ENCODE measurements at places on chromosomes 16 and 17.

DNA sequence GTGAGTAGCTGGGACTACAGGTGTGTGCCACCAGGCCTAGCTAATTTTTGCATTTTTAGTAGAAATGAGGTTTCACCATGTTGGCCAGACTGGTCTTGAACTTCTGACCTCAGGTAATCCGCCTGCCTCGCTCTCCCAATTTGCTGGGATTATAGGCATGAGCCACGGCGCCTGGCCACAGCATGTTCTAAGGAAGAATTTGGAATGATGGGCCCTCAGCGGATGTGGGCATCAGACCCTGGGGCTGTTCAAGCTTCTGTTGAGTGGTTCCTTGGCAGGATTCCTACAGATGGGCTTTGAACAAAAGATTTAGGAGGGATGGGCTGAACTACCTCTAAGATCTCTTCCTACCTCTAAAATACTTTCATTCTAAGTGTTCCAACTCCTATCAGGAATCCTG, 4.1 kb downstream of the PRPSAP2 start:
- no peak for DNase-seq

- DNase-seq, result no peak
These were observed 11.4 kb downstream of the SLC7A6 start for GRCh38 chr16:68275611-68276191.

GRCh38 chr16:87610026-87610425, 7.7 kb downstream of the JPH3 start:
- DNase-seq, result no peak

DNA sequence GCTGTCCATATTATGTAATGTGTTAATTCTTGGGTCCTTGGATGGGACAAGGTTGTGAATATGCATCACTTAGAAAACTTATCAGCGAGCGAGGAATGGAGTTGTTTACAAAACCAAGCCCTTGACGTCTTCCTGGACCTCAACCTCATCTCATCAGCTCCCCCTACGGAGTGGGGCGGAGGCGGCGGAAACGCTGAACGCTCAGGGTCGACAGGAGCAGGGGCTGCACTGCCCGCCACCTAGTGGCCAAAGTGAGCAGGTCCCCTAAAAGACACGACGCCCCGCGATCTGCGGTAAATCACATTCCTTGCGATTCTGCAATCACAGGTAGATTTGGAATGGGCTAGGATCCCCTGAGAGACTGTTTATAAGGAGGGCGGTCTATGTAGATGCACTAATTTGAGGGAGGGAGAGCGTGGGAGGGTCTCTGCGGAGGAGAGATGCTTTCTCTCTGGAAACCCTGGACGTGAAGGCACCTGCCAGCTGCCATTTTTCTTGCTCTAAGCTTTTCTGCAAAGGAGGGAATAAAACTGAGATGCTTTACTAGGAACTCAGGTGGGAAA, 5.4 kb upstream of the ICAM2 start:
- no peak for DNase-seq

DNA sequence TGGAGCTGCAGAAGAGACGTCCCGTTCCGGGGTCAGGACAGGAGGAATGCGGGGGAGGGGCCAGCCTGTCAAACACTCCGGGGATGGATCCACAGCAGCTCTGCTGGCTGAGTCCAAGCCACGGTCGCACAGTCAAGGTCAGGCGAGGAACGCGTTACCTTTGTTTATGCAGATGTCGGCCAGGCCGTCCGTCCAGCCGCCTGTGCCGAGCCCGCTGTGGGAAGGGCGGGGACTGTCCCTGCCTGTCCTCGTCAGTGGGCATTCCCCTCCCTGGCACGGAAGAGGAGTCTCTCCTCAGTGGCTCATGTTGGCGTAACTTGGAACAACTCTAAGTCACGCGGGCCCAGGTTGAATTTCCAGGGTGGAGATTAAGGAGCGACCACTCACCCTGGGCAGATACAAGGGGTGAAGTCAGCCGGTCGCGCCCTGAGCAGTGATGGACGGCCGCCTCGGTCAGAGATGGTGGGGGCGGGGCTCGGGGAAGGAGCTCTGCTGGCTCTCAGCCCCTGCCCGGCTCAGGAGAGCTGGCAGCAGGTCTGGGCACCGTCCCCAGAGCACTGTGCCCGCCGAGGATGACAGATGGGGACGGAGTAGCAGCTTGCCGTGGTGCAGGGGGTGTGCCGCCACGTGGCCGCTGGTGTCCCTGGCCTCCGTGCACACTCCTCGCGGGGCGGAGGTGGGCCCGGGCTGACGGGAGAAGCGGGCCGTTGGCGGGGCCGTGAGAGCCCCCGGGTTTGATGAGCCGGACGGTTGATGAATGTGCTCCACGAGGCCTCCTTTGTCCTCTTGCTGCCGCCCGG, 7.3 kb downstream of the CACNA1H start:
- DNase-seq, result no peak

- DNase-seq, result no peak
These were observed 4.6 kb upstream of the DDX52 start for GRCh38 chr17:37647856-37648255.

DNA sequence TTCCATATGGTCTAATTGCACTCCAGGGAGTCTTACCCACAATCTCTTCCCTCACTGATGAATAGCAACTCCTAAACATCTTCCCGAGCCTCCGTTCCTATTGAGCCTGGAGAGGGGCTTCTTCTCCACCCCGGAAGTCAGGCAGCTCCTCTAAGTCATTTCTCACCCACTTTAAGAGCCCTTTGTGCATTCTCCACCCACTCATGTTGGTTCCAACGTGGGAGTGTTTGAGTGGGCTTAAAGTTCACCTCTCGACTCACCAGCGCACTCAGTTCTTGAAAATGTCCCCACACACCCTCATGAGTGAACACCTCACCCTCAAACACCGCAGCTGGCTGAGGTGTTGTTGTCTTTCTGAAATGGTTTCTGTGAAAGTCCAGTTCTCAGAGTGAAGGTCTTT, 67.6 kb downstream of the TMEM114 start:
- DNase-seq, result no peak

DNA sequence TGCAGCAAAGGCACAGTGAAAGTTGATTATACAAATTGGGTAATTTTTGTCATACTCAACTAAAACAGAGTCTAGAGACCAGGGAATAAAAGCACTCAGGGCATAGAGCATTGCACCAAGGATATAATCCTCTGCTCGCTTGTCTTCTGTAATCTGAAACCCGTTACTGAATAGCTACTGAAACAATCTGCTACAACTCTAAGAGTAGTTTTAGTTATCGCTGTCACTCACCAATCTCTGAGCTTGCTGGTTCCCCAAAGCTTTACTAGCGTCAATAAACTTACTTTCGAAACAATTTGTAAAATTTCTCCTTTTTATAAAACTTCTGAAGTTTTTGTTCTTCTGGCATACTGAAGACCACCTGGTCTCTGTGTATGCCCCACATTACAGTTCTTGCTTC, 22.9 kb upstream of the SLC35G3 start:
- DNase-seq, result no peak

GRCh38 chr16:638836-639235, 2.7 kb upstream of the METTL26 start:
- DNase-seq, result no peak

DNA sequence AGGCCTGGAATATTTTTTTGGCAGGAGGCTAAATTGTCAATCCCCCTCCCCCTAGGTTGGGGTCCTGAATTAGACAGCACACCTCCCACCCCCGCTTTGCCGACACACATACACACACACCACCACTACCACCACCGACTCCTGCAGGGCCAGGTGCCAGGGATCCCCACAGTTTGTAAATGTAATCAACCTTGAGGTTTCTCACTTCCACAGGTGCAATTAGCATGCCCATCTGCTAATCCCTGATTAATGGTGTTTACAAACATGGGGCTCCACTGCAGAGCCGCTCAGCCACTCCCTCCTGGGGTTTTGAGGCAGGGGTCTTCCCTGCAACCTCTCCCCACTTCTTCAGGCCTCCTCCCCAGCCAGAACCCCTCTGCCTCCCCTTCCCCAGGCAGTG, 11.8 kb downstream of the MRM1 start:
- no peak for DNase-seq

DNA sequence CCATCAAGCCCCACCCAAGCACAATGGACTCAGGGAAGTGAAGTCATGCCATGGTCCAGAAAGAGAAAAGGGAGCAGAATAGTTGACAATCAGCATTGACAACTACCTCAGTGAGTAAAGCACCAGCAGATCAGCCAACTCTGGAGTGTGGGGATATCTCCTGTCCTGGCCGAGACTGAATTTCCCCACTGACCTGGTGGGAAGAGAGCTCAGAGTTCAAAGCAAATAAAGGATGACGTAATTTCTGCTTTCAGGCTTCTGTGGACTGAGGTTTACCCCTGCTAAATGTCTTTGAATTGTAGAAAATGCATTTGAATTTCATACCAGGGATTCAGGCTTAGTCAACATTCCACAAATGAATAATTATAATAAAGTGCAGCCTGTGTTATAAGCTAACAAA, 152.9 kb downstream of the CBLN1 start:
- DNase-seq, result no peak

DNA sequence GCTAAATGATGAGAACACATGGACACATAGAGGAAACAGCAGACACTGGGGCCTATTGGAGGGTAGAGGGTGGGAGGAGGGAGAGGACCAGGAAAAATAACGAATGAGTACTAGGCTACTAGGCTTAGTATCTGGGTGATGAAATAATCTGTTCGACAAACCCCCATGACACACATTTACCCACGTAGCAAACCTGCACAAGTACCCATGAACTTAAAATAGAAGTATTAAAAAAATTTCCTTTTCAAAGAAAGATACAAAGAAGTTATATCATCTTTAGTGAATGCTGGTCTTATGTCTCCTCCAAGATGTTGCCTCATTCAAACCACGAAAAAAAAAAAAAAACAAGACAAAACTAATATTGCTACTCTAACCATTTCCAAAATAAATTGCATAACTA, 31.7 kb downstream of the MBTD1 start:
- DNase-seq, result no peak

GRCh38 chr17:67855504-67856324, 30.4 kb downstream of the BPTF start:
- DNase-seq, result no peak

GRCh38 chr16:56330476-56330875, 94.9 kb downstream of the AMFR start:
- DNase-seq, result no peak

- DNase-seq, result no peak
These were observed 93.6 kb downstream of the ABCA8 start for GRCh38 chr17:68861602-68862001.

GRCh38 chr17:27906623-27907022, 13.5 kb upstream of the LYRM9 start:
- DNase-seq, result no peak

DNA sequence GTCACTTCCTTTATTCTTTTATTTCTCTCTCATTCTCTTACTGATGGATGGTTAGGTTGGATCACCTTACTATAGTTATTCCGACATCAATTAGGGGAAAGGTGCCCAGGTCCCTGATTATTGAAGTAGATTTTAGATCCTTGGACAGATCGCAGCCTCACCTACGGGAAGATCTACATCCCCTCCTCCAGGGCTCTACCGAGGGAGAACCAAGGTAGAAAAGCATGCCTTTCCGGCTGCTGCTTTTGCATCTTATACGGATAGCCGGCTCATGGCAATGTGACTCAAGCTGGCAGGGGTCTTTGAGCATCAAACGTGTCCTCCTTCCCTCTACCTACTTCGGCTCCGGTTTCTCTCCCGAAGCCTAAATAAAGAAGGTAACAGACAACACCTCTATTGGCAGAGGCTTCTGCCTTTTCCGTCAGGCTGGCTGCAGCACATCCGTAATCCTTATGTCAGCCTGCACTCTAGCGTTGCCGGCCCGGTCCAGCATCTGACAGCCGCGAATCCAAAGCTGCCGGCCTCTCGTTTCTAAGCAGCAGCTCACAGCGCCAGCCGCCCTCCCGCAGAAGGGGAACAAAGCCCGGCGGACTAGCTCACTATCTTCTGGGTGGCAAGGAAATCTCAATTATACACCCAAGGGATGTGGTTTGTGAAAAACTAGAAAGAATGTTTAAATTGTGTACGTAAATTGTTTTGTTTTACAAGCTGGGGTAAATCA, 46.9 kb downstream of the IRX6 start:
- peak; percentile 16 for DNase-seq

GRCh38 chr17:2239882-2240430, 63.6 kb downstream of the SMG6 start:
- DNase-seq, result peak; percentile 64

GRCh38 chr17:30368912-30369720, 9.6 kb upstream of the CPD start:
- DNase-seq, result no peak

DNA sequence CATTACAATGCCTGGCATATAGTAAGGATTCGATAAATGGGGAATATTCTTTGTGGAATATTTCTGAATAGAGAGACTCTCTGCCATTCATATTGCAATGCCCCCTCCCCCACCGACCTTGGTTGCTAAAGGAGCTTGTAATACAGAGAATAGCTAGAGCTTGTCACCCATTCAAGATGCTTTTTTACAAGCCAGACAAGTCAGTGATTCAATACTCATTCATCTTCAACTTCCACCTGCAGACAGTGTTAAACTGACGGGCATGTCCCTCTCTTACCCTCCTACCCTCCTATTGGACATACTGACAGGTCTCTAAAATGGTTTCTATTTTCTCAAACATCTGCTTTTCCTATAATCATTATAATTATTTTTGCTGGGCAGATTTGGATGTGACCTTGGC, 257.4 kb downstream of the KCNJ2 start:
- no peak for DNase-seq

DNA sequence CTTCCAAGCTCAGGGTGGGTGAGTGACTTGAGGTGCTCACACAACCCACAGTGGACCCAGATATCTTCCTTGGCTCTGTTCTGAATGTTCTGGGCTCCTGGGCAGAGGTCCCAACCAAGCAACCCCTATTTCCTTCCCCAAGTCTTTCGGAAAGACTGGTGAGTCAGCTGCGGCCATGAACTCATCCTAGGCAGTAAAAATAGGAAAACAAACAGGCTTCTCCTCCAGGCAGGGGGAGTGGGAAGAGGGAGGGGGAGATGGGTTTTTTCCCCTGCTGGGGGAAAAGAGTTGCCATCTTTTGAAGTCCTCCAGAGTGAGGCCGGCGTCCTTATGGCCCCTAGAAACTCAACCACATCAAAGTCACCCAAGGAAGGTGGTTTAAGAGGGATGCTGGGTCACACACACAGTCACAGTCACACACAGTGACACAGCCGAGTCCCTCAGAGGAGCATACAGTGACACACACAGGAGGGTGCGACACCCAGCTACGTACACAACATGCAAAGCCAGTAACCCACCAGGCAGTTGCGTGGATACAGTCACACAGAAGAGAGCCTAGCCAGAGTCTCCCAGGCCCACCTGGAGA, 16.0 kb upstream of the DLX4 start:
- no peak for DNase-seq

DNA sequence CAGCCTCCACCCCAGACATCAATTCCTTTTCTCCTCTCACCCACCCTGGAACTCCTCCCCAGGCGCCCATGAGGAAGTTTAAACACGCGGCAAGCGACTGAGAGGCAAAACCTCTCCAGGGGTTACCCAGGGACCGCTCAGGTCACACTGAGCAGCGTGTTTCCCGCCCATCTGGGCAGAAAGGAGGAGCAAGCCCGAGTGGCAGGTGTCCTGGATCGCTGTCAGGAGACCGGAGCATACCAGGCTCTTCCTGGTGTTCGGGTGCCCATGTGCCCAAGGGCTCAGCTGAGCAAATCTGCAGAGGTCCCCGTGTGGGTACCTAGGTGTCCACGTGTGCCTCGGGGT, 491 bp downstream of the SLC25A19 start:
- no peak for DNase-seq

GRCh38 chr17:39761861-39762496, 24.2 kb downstream of the GRB7 start:
- DNase-seq, result no peak

Data from amniotic stem cell (primary cell).